ENCODE measurements at places on chromosomes 7 and 10.

DNA sequence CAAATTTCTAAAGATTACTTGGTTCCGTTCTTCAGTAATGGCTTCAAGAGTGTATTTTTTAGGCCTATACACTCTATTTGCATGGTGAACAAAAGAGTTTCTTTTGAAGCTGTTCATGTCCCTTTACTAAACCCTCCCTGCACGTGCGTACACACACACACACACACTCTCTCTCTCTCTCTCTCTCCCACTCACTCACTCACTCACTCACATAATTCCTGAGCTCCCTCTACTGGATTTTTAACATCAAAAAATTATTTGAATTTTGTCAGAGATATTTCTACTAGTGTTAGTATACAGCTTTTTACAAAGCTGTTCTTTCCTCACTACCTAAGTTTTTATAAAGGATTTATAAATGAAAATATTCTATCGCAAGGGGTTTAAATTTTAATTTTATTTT is 85.9 kb downstream of the UBE3C start:
- DNase-seq = peak; percentile 13

DNA sequence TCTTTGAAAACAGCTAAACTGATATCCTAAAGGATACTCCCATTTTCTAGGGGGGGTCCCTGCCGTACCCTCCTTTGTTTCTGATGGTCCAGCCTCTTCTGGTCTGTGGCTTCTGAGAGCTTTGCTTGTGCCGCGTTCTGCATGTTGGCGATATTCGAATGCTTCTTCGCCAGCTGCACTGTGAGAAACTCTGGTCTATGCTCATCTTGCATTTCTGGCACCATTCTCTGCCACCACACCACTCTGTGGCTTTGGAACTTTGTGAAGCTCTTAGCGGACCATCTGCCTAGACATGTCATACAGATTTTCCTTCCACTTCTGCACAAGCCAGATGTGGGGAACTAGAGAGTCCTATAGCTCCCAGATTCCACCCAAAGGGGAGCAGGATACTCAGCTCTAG is 197.2 kb downstream of the REEP3 start:
- no peak for DNase-seq

- DNase-seq = no peak
These were observed 966.8 kb downstream of the LRMDA start for GRCh38 chr10:76398043-76398710.

DNA sequence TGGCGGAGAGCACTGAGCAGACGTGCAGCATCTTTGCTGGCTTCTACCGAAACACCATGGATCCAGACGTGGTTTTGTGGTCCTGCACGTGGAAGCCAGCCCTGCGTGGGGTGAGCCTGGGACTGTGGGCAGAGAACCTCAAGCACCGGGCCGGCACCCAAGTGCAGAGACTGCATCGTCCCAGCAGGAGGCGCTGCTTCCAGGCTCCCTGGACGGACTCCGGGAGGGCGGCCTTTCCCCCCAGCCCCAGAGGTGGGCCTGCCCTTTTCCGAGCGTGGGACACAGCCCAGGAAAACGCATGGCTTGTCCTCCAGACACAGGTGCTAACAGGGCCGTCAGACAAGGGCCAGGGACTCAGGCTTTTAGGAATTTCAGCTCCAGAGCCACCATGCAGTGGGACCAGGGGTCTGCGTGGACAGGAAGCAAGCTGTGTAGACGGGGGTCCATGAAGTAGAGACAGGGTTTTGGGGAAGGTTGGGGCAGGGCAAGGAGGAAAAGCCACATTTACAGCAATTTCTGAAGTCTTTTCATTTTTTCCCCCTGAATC is 303.9 kb downstream of the WDR37 start:
- DNase-seq = no peak

DNA sequence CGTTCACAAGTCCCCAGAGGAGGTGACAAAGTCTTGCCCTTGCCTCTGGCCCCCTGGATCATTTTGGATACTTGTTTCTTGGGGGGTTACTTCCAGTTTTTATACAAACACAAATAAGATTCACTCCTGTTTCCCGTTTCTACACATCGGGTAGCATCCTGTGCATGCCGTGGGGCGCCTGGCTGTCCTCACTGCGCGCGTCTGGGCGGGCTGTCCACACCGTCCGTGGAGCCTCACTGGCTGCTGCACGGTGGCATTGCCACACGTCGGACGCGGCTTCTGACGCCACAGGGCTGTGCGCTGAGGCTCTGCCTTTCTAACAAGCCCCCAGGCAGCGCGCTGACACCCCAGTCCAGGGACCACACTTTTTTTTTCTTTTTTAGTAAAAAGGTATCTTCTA is 18.4 kb downstream of the BNIP3 start:
- DNase-seq = no peak

- DNase-seq = no peak
These were observed 674 bp downstream of the AMZ1 start for GRCh38 chr7:2688409-2689342.

DNA sequence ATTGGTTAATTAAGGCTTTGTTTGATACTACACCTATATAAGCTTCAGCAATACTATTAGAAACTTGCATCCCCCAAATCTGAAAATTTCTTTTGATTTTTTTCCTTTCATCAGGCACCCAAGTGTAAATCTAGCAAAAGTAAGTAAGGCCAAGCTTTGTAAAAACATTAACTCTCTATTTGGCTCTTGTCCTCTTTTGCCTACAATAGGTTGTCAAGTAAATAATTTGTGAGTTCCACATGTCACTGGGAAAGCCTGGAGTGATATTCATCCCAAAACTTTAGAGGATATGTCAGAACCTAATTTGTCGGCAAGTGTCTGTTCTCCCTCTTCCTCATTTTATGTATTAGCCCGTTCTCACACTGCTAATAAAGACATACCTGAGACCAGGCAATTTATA is 492.4 kb downstream of the IPMK start:
- DNase-seq = no peak

DNA sequence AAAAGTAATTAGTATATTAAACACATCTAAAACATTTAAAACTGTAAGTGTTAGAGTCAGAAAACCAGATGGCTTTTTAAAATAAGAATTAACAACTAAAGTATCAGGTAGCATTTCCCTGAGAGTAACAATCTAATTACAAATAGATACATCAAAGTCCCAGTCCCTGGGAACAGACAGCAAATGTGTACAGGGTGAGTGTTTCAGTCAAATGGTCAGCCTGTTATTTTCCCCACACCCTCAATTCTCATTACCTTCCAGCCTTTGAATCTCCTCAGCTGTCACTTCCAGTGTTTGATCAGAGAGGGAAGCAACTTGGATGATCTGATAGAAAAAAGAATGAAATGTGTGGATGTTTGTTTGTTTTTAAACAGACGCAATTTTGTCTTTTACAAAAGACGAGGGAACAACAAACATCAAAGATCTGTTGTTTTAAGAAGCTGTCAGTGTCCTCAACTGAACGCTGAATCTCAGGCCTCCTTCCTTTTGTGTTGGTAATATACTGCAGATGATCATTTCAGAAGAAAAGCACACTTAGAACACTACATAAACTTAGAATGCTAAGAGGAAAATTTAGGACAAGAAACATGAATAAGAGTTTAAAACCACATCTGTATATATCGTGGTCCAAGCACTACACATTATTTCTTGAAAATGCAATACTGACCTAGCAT is 29.8 kb downstream of the CEP41 start:
- DNase-seq = no peak

DNA sequence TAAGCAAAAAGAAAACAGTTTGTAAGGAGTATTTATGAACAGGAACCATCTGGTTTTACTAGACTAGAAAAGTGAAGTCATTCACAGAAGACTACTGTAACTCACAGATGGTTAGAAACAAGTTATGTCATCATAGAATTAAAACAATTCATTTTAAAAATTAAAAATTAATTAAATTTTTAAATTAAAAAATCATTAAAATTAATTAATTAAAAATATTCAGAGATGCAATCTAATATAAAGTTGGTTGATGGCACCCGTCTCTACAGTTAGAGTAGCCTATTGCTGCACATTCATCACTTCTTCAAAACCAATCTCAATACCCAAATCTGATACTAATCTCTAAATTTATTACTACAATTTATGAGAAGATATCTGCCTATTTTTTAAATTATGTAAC is 454.8 kb upstream of the NUPR2 start:
- no peak for DNase-seq

- DNase-seq = no peak
These were observed 182.3 kb downstream of the SNX13 start for GRCh38 chr7:17758008-17758407.

- no peak for DNase-seq
These were observed 237.3 kb downstream of the DGKI start for GRCh38 chr7:137609500-137609899.

DNA sequence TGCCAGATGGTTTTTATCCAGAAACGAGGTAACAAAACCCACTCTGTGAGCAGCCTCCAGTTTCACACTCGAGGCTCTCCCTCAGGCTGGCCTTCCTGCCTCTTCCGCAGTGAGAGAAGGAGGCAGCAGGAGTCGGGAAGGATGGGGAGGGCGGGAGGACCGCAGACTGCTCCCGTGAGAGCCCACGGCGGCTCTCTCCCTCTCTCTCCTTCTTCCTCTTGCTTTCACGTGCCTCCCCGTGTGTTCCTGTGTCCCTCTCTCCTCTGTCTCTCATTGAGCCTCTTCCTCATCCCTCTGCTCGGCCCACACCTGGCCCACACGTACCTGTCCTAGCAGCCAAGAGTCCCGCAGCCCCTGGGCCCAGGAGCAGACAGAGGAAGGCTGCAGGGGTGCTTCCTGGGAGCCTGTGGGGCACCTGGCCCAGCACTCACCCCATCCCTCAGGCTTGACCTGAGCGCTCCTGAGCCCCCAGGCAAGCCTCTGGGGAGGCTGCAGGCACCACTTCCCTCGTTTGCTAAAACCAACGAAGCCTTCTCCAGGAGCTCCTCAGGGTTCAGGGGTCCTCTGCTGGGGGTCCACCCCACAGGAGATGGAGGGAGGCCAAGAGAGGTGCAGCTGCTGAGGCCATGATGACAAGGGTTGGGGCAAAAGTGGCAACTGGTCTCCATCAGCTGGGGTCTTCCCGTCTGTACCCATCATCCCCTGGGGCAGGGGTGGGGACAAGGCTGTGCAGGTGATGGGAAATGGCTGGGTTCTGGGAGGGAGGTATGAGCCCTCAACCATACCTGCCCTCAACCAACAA is 13.6 kb downstream of the SPOCK2 start:
- DNase-seq = no peak

GRCh38 chr10:42929236-42929635 is 146.6 kb downstream of the BMS1 start:
- DNase-seq = no peak

- DNase-seq = peak; percentile 80
These were observed 50.6 kb downstream of the INHBA start for GRCh38 chr7:41652267-41652666.

DNA sequence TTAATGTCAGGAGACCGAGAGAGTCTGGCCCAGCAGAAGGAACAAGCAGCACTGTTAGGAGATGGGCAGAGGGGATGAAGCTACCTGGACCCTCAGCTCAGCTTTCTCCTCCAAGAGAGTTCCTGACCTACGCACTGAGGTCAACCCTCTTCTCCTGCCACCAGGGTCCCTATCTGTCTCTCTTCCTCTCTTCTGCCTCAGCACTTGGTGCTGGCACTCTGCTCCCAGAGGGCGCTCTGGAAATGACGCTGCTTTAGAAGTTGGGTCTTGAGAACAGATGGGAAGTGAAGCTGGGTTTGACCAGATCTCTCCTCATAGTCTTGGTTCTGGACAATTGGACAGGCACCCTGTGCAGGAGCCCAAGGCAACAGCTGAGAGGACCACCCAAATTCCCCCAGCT is 216.0 kb upstream of the AGK start:
- DNase-seq = no peak

DNA sequence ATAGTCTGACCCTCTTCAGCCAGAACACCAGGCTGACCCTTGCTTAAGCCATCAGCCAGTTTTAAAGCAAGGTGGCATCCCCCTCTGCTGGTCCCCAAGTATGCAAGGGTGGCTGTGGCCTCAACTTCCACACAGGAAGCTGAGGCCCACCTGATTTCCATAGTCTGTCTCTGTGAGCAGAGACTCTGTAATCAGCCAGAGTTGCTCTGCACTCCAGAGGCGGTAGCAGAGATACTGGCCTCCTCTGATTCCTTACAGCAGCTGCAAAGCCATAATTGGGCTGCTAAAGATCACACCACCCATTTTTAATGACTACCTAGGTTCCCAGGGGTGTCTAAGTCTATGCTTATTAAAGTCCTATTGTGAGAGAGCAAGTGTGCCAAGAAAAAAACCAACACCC is 1.8 kb downstream of the PDAP1 start:
- DNase-seq = no peak

DNA sequence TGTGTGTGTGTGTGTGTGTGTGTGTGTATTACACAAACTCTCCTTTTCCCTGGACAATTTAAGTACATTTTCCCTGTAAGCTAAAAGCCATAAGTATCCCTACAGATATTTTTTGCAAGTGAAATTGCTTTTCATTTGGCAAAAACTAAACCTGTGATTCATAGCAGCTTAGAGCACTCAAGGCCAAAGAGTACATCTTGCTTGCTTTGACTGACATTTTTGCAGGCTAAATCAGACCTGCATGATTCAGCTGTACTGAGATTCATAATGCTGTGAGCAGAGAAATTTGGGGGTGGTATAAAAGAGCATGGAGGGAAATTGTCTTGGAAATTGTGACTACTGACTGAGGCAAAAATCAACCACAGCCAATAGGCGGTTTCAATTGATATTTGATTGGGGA is 500.4 kb downstream of the GFRA1 start:
- peak; percentile 40 for DNase-seq

Measured in GM04504 (cell line).